ENCODE measurements at places on chromosomes 6 and 20. TPM values are rescaled to one million over a fixed set of nuclear protein-coding genes. Genes with fewer than 3 reads are reported as not detected.

The RIPOR3 gene
- total RNA-seq, result 0.22 TPM

The OR12D3 gene
- total RNA-seq, result not detected

The DEFB124 gene
- total RNA-seq, result not detected

DNA sequence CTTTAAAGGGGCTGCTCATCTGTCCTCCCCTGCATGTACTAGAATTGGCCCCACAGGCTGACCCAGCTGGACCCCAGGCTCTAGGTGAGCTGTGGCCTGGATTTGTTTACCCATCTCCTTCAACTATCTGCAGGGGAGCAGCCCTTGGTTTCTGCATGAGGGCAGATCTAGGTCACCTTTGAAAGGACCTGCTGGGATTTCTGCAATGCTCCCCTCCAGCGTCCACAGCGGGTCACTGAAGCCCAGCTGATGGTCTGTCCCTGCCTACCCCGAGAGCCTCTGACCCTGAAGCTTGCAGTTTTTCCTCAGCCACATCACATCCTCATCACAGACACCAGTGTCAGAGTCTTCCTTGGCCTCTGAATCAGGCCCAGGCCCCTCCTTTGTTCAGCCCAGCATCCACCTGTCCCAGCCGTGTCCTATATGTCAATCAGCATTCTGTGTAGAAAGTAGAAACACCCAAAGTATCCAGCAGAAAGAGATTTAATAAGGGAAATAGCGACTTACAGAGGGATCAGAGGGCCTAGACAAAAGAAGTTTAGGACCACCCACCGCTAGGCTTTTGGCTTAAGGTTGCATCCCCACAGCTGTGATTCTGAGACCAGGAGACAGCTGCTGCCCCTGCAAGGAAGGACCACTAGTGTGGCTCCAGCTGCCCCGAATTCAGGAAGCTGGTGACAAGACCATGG lies 243.1 kb downstream of the LRFN2 start:
- H3K27ac ChIP-seq, result no peak overlapping the region
- H3K27me3 ChIP-seq, result peaks cover 32% of the 10 kb centered on the region
- DNase-seq, result no peak
- no peaks in the 10 kb centered on the region for H3K36me3 ChIP-seq

GRCh38 chr6:6875818-6876470 lies 231.8 kb upstream of the RREB1 start:
- H3K27me3 ChIP-seq, result no peaks in the 10 kb centered on the region
- H3K27ac ChIP-seq, result no peak overlapping the region
- peak; percentile 66 for DNase-seq
- no peak overlapping the region for H3K4me3 ChIP-seq

DNA sequence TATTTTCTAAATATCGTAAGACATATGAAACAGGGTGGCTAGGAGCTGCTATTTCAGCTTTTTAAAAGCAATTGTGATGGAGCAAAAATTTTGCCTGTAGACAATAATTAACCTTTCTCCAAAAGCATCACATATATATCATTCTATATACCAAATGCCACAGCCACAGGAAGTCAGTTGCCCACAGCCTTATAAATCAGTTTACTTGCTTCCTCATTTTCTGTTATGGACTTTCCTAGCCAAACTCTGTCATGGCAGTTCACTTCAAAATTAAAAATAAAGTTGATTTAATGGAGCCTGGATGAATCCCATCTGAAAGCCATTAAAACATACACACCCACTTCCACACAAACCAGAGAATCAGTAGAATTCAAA lies 93.4 kb upstream of the NHSL1 start:
- no peak for DNase-seq
- no peaks in the 10 kb centered on the region for H3K27me3 ChIP-seq
- peak overlapping the region; percentile 53 for H3K27ac ChIP-seq
- H3K36me3 ChIP-seq, result no peaks in the 10 kb centered on the region
- H3K4me1 ChIP-seq, result peaks cover 30% of the 10 kb centered on the region
- peak overlapping the region; percentile 33 for H3K4me3 ChIP-seq

DNA sequence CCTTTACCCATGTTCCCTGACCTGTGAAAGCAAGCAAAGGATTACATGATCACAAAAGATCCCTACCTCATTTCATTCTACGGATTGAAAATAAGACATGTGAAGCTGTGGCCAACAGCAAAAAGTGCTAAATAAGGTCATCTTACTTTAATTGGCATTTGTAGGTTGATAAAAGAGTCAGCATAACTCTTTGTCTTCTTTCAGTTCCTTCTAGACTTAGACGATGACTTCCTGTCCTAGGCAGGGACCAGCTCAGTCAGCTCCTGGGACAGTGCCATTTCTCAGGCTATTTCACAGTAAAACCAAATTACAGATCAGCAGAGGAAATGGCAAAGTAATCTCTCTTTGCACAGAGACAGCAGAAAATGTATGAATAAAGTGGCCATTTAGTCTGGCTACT lies 480.7 kb downstream of the RFPL4B start:
- no peaks in the 10 kb centered on the region for H3K36me3 ChIP-seq
- H3K4me3 ChIP-seq, result no peak overlapping the region
- DNase-seq, result no peak
- H3K27me3 ChIP-seq, result no peaks in the 10 kb centered on the region
- H3K4me1 ChIP-seq, result no peaks in the 10 kb centered on the region

GRCh38 chr6:110013386-110013785 lies 35.3 kb downstream of the GPR6 start:
- DNase-seq, result no peak
- no peaks in the 10 kb centered on the region for H3K4me1 ChIP-seq
- no peaks in the 10 kb centered on the region for H3K36me3 ChIP-seq
- no peak overlapping the region for H3K27ac ChIP-seq
- H3K4me3 ChIP-seq, result no peak overlapping the region

- no peaks in the 10 kb centered on the region for H3K27me3 ChIP-seq
- H3K36me3 ChIP-seq, result no peaks in the 10 kb centered on the region
- DNase-seq, result no peak
- H3K27ac ChIP-seq, result no peak overlapping the region
- no peak overlapping the region for H3K4me3 ChIP-seq
- H3K4me1 ChIP-seq, result no peaks in the 10 kb centered on the region
These were observed 212.7 kb downstream of the PACRG start for GRCh38 chr6:162940426-162940825.

- no peaks in the 10 kb centered on the region for H3K4me1 ChIP-seq
- H3K4me3 ChIP-seq, result no peak overlapping the region
- H3K36me3 ChIP-seq, result no peaks in the 10 kb centered on the region
- no peaks in the 10 kb centered on the region for H3K27me3 ChIP-seq
These were observed 779.6 kb downstream of the MAFB start for GRCh38 chr20:39909447-39909846.

GRCh38 chr20:18279242-18279641 lies 9.1 kb upstream of the ZNF133 start:
- H3K4me1 ChIP-seq, result no peaks in the 10 kb centered on the region
- no peak for DNase-seq
- H3K27me3 ChIP-seq, result no peaks in the 10 kb centered on the region
- no peak overlapping the region for H3K4me3 ChIP-seq
- H3K27ac ChIP-seq, result no peak overlapping the region

GRCh38 chr20:61662968-61663331 lies 402.7 kb downstream of the TAF4 start:
- no peaks in the 10 kb centered on the region for H3K4me1 ChIP-seq
- DNase-seq, result no peak

DNA sequence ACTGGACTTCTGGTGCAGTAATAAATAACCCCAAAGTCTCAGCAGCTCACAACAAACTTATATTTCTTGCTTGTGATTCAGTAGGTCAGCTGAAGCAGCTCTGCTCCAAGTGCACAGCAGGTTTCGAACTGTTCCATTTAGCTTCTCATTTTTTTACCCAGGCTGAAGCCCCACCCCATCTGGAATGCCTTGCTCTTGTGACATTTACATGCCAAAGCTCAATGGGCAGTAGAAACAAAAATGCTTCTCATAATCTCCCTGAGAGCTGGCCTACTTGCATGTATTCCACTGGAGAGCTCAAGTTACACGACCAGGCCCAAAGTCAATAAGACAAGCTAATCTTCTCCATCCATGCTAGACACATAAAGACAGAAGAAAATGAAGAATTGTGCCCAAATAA lies 165.2 kb downstream of the HAO1 start:
- H3K27ac ChIP-seq, result no peak overlapping the region
- no peak for DNase-seq
- no peaks in the 10 kb centered on the region for H3K27me3 ChIP-seq
- H3K4me1 ChIP-seq, result no peaks in the 10 kb centered on the region
- no peak overlapping the region for H3K4me3 ChIP-seq
- H3K36me3 ChIP-seq, result no peaks in the 10 kb centered on the region

GRCh38 chr20:32050324-32050841 lies 1.7 kb upstream of the HCK start:
- no peaks in the 10 kb centered on the region for H3K4me1 ChIP-seq
- H3K27ac ChIP-seq, result no peak overlapping the region
- no peaks in the 10 kb centered on the region for H3K36me3 ChIP-seq
- no peak for DNase-seq
- no peaks in the 10 kb centered on the region for H3K27me3 ChIP-seq

GRCh38 chr20:37939701-37940560 lies 37.0 kb downstream of the VSTM2L start:
- H3K36me3 ChIP-seq, result no peaks in the 10 kb centered on the region
- H3K27me3 ChIP-seq, result no peaks in the 10 kb centered on the region
- no peak for DNase-seq
- no peak overlapping the region for H3K27ac ChIP-seq
- no peaks in the 10 kb centered on the region for H3K4me1 ChIP-seq

DNA sequence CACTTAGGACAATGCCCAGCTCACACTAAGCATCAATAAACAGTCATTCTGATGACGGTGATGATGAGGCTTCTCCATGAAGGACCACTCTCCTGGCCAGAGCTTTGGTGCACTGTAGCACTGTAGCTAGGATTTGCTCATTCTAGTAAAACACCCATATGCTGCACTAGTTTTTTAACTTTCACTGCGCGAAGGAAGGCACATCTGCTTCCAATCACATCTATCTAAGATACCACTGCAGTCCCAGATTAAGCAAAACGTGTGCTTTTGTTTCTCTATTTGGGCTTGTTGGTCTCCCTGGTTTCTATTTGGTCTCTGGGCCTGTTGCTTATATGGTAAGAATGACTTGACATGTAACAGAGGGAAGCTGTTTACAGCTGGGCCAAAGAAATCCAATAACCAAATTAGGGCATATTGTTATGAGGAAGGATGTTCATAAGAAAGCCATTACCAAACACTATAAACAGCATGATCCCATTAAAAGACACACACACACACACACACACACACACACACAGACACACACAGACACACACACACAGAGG lies 62.4 kb downstream of the FAM229B start:
- no peak overlapping the region for H3K27ac ChIP-seq
- H3K27me3 ChIP-seq, result no peaks in the 10 kb centered on the region
- no peak overlapping the region for H3K4me3 ChIP-seq
- DNase-seq, result no peak
- H3K4me1 ChIP-seq, result no peaks in the 10 kb centered on the region
- H3K36me3 ChIP-seq, result no peaks in the 10 kb centered on the region
